ENCODE measurements at places on chromosomes 3 and 15.
A peak's percentile ranks its signal among the peaks of the same experiment; 100 is the strongest.

- DNase-seq = no peak
Observed at GRCh38 chr3:118810499-118811035, 224.1 kb downstream of the IGSF11 start.

DNA sequence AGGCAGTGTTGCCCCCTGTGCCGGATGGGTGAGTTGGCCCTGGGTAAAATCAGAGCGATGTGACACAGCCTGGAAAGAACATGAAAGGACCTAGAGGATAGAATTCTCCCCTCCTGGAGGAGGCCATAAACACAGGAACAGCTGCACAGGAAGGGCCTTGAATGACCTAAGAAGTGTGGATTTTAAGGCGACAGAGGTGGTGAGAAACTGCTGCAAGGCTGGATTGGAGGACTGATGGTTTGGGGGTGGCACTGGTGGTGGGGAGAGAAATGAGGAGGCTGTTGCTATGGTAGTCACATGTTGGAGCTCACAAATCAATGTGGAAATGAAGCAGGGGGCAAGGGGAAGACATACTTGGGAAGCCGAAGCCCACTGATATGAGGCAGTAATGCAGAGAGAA is 13.8 kb downstream of the XIRP1 start:
- no peak for DNase-seq

- no peak for DNase-seq
Observed at GRCh38 chr15:87910301-87910700, 346.2 kb downstream of the NTRK3 start.

- no peak for DNase-seq
Observed at GRCh38 chr3:66381626-66382025, 119.2 kb downstream of the LRIG1 start.

GRCh38 chr3:15165061-15165460 is 41.0 kb upstream of the CAPN7 start:
- no peak for DNase-seq

GRCh38 chr3:54274607-54275006 is 152.3 kb downstream of the CACNA2D3 start:
- DNase-seq = no peak

DNA sequence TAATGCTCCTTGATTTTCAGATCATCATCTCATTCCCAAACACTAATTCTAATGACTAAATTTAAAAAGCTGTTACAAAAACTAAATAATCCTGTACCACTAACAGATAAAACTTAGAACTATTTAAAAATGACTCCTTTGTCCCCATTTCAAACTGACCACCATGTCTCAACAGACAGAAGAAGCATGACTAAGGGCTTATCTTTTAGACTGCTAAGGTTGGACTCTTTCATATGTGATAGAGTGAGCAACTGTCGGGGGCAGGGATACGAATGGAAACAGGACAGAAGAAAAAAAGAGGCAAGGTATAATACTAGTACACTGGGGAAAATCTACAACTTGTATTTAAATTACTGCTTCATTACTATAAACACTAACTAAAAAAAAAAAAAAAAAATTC is 23.3 kb downstream of the SNX4 start:
- DNase-seq = no peak

DNA sequence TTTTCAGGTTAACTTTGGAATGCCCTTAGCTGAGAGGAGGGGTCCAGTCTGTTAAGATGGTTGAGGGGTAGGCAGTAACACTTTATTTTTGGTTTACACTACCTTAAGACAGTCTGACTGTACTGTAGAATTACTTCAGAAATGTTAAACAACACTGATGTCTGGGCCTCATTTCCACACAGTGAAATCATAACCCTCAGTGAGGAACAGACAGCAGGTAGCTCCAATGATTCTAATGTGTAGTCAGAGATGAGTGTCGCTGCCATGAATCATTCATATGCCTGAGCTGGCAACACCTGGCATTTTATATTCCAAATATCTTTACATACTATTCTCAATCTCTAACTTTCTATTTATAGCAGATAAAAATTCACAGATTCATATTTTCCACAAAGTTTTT is 37.3 kb upstream of the POU1F1 start:
- no peak for DNase-seq

DNA sequence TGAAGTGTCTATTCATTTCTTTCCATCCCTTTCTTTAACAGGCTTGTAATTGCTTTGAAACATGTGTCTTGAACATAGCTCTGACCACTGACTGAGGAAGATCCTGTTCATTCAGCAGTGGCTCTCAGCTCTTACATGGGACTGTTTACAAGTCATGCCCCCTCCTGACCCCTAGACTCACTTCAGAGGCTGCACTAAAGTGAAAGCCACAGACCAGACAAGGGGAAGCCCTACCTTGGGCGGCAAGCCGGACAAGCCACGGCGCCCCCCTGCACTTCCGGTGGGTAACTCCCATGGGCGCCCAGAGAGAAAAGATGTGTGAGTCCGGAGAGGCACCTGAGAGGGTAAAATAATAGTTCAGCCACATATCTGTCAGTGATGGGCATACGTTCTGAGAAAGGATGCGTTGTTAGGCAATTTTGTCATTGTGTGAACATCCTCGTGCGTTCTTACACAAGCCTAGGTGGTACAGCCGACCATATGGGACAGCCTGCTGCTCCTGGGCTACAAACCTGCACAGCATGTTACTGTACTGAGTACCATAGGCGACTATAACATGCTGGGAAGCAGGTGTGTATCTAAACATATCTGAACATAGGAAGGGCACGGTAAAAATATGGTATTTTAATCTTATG is 116.2 kb downstream of the CHSY1 start:
- DNase-seq = no peak

- DNase-seq = no peak
Observed at GRCh38 chr15:44909423-44909822, 47.1 kb upstream of the TERB2 start.

GRCh38 chr3:169022457-169022856 is 641.1 kb downstream of the MECOM start:
- no peak for DNase-seq

DNA sequence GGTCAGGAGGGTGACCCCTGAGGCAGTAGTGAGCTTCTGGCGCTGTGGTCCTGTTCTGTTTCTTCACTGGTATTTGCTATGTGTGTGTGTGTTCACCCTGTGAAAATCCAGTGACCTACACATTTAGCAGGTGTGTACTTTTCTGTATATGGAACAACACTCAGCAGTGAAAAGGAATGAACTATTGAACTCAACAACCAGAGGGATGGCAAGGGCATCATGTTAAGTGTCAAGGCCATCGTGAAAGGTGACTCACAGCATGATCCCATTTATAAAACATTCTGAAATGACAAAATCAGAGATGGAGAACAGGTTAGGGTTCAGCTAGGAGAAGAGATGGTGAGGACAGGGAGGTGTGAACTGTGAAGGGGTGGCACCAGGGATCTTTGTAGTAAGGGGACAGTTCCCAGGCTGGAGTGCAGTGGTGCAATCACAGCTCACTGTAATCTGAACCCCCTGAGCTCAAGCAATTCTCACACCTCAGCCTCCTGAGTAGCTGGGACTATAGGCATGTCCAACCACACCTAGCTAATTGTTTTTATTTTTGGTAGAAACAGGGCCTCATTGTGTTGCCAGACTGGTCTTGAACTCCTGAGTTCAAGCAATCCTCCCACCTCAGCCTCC is 10.0 kb upstream of the RAB43 start:
- no peak for DNase-seq

DNA sequence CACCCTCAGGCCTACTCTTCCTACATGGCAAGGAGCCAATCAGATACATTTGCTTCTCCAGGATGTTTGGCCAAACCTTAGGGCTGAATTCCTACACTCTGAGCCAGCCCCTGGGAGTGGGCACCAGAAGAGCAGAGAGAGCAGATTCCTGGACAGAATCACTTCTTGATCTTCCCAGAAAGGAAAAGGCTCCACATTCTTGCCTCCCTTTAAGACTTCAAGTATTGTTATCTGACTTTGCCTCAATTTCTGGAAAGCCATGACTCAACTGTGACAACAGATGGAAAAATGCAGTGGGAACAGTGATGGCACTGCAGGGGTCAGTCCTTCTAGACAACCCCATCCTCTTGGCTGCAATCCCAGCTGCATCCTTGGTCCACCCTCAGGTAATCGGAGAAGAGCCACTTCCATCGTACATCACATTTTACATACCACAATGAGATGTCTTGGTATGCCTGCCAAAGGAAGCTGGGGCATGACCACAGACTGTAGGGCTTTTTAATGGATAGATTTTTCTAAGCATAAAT is 21.0 kb downstream of the SLCO2A1 start:
- DNase-seq = peak; percentile 89

GRCh38 chr3:161452179-161452578 is 44.4 kb upstream of the OTOL1 start:
- DNase-seq = no peak

- DNase-seq = peak; percentile 95
Observed at GRCh38 chr15:84748274-84749110, at the start of gene ZNF592. Gene ZNF592 (plus strand): TSS chr15:84748592. CDS start chr15:84782676, 34,084 bp downstream.

DNA sequence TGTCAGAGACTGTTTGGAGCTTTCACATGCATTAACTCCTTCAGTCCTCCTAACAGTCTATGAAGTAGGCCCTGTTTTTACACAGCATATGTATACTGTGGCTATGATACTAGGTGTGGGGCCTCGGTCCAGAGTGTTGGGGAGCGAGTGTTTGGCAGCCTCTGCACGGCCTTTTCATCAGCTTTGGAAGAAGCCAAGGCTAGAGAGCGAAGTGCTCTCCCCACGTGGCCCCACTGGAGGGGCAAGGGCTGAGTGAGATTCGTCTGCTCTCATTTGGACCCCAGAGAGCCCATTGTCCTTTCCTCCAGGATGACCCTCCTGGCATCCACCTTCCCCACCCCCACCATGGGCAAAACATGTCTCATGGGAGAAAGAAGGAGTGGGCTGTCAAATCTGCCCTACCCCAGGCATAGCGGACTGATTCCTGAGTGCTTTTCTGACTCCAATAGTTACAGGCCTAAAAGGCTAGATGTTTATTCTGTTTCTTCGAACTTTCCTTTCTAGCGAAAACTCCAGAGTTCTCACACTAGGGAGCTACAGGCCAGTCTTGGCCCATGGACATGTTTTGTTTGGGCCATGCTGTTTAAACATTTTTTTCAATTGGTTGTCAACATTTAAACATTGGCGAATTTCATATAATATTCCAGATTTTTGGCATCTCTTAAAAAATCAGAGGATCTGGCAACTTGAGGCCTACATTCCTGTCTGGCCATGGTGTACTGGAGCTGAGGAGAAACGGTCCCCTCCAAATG is 76.0 kb downstream of the EEFSEC start:
- DNase-seq = no peak

DNA sequence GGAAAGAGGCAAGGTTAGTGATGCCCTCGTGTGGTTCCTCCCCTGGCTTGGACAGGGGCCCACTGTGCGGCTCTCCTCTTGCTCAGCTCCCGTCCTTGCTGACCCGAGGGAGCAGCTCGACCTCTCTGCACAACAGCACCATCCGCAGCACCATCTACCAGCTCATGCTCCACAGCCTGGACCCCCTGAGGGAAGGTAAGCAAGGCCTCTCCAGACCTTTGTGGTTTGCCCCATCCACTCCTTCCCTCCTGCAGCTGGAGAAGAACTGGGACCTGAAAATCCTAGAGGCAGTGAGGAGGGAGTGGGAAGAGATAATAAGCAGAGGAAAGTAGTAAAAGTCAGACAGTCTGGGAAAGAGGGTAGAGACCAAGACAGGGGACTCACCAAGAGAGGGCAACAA is 17.8 kb downstream of the SLC24A1 start:
- no peak for DNase-seq

DNA sequence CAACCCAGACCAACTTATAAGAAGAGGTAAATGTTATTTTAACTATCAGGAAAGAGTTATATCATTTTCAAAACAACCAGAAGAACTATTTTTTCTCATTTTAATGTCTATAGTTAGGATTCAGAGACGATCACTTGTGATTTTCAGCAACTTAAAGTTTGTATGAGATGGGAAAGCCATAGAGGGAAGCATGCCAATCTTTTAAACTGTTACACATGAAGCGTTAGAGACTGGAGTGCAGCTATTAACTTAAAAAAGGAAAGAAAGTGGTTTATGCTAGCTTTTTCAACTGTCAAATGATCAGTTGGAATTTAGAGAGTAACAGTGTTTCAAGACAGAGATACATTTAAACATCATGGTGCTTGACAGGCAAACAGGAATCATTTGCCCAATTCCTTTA is 91.7 kb upstream of the LPP start:
- DNase-seq = no peak

- DNase-seq = no peak
Observed at GRCh38 chr3:159150180-159150579, 348.3 kb downstream of the MFSD1 start.

GRCh38 chr3:6697722-6698121 is 163.2 kb upstream of the GRM7 start:
- DNase-seq = no peak

GRCh38 chr3:122247087-122247824 is 63.8 kb downstream of the CASR start:
- no peak for DNase-seq

All from astrocyte of the hippocampus (primary cell).